Thoracic aorta endothelial cell (primary cell): ENCODE measurements at places on chromosomes 3 and 15. TPM values are rescaled to one million over a fixed set of nuclear protein-coding genes. Genes with fewer than 3 reads are reported as not detected.

RAB6B gene
- 0.66 and 0.72 TPM in 2 replicates for total RNA-seq

KLHL6 gene
- total RNA-seq, result 15.7 and 23.4 TPM in 2 replicates

CPOX gene
- total RNA-seq, result 26.7 and 28.3 TPM in 2 replicates

BRK1 gene
- 108 and 110 TPM in 2 replicates for total RNA-seq

GHSR gene
- total RNA-seq, result not detected in 2 replicates

PLXNA1 gene
- 32.7 and 46.1 TPM in 2 replicates for total RNA-seq

EFCAB12 gene
- total RNA-seq, result under 0.01 and 0.07 TPM in 2 replicates

ZNF385D gene
- total RNA-seq, result 0.14 and 3.7 TPM in 2 replicates
